ENCODE measurements at places on chromosomes 1 and 21.
A peak's percentile ranks its signal among the peaks of the same experiment; 100 is the strongest.

DNA sequence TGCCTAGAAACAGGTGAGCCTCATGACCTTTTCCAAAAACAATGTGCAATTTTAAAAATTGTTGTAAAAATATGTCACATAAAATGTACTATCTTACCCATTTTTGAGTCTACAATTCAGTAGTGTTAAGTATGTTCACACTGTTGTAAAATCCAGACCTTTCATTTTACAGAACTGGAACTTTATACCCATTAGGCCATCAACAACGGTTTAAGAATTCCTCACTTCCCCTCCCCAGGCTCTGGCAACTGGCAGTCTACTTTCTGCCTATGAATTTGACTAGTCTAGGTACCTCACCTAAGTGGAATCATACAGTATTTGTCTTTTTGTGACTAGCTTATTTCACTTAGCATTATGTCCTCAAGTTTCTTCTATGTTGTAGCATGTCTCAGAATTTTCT is 8.6 kb downstream of the CTSE start:
- no peak for DNase-seq

DNA sequence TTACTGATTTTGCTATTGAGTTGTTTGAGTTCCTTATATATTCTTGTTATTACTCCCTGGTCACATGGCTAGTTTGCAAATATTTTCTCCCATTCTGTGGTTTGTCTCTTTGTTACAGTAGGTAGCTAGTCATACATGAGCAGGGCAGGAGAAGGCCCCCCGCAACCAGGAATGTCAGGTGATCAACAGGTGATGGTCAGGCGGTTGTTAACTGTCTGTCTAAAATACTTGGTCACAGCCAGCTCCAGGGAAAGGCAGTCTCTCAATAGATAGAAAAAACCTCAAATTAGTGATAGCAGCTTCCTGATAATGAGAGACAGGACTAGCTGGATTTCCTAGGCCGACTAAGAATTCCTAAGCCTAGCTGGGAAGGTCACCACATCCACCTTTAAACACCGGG is 217.9 kb downstream of the RHOU start:
- DNase-seq = no peak

DNA sequence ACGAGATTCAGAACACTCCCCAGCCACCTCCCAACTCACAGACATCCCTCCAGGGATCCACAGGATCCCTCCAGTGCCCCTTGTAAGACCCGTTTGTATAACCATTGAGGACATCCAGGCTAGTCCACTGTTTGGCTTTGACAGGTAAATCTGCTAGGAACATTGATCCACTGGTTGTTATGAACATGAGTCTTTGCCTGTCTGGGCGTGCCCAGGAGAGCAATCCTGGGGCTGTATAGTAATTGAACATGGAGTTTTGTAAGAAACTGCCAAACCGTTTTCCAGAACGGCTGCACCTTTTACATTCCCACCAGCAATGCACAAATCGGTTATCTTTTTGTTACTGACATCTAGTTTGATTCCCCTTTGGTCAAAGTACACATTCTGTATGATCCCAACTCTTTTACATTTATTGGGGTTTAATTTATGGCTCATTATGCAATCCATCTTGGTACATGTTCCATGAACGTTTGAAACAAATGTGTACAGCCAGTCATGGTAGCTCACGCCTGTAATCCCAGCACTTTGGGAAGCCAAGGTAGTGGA is 88.7 kb downstream of the WDR4 start:
- DNase-seq = no peak

DNA sequence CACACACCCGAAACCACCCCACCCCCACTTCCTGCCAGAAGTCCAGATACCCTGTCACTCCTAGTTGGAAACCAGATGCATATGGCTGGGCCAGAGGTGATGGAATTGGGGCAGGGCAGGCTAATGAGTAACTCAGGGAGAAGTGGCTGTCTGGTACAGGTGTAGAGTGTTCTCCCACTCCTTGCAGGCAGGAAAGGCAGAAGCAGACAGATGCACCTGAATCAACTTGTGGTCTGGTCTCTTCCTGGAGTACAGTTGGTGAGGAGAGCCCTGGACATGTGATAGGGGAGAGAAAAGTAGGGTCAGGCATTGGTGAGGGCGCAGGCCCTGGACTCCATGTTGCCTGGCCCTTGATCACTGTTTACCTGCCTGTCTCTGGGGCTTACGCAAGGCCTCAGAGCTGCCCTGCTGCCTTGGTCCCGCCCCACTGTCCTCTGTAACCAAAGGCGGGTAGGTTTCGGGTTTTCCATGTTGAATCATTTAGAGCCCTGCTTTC is 2.5 kb downstream of the CGN start:
- no peak for DNase-seq

DNA sequence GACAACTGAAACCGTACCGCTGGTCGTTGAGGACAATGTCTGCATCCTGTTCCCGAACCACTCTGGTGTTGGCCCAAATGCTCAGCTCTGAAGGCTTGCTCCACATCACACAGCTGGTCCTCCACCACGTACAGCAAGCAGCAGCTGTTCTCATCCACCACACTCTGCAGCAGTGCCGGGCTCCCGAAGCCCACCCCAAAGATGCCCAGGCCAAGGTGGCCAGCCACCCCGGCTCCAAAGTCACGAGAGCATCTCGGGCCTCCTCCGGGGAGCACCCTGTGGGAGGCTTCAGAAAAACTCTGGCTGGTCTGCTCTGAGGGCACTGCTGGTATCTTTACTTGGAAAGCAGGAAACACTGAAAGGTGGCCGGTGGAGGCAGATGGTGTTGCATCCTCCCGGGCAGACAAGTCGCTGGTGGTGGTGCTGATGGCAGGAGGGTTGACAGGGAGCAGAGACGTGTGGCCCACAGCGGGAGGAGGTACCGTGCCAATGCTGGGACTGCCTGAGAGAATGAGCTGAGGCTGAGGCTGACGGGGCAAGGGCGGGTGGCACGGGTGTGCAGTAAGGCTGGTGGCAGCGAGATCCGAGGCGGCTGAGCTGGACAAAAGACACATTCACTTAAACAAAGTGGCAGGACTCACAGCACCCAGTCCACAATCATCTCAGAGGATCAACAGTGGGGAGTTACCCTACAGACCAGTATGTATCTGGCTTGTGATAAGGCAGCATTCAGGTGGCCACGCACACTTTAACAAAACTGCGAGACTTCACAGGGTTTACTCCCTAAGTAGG is 6.5 kb upstream of the CCDC27 start:
- DNase-seq = no peak

DNA sequence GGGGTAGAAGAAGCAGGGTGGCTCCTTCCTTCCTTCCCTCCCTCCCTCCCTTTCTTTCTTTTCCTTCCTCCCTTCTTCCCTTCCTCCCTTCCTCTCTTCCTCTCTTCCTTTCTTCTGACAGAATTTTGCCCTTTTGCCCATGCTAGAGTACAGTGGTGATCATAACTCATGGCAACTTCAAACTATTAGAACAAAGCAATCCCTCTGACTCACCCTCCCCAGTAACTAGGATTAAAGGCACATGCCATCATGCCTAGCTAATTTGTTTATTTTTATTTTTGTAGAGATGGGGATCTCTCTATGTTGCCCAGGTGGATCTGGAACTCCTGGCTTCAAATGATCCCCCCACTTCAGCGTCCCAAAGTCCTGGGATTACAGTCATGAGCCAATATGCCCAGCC is 10.0 kb upstream of the RPE65 start:
- no peak for DNase-seq

DNA sequence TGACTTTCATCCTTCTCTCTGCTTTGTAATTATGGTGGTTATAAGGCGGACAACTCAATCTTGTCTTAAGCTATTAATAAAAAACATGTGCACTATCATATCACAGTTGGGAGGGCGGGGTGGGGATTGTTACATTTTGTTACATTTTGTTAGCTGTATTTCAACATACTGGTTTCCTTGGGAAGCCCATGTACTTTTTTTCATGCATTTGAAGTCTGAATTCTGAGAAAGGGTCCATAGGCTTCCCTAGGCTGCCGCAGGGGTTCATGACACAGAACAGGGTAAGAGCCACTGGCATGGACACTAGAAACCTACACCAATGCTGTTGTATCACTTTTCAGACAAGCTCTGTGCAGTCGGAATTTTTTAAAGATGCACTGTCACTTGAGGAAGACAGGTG is 178.8 kb downstream of the ETS2 start:
- no peak for DNase-seq

GRCh38 chr1:12001249-12001917 is 17.9 kb upstream of the MIIP start:
- no peak for DNase-seq

DNA sequence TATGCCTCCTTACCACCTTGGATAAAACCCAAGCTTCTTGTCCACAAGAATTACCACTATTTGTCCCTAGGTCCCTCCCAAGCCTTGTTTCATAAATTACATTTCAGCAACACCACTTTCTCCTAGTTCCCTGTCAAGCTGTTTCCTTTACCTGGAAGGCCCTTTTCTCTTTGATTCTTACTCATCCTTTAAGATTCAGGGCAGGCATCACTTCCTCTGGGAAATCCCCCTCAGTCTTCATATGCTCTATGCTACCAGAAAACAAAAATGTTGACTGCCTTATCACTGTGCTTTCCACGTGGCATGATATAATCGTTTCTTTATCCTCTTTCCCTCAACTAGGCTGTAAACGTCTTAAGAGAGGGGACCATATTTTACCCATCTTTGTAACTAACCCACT is 102.7 kb downstream of the LYST start:
- no peak for DNase-seq

- peak; percentile 7 for DNase-seq
Observed at GRCh38 chr1:197798492-197798891, 23.2 kb upstream of the DENND1B start.

DNA sequence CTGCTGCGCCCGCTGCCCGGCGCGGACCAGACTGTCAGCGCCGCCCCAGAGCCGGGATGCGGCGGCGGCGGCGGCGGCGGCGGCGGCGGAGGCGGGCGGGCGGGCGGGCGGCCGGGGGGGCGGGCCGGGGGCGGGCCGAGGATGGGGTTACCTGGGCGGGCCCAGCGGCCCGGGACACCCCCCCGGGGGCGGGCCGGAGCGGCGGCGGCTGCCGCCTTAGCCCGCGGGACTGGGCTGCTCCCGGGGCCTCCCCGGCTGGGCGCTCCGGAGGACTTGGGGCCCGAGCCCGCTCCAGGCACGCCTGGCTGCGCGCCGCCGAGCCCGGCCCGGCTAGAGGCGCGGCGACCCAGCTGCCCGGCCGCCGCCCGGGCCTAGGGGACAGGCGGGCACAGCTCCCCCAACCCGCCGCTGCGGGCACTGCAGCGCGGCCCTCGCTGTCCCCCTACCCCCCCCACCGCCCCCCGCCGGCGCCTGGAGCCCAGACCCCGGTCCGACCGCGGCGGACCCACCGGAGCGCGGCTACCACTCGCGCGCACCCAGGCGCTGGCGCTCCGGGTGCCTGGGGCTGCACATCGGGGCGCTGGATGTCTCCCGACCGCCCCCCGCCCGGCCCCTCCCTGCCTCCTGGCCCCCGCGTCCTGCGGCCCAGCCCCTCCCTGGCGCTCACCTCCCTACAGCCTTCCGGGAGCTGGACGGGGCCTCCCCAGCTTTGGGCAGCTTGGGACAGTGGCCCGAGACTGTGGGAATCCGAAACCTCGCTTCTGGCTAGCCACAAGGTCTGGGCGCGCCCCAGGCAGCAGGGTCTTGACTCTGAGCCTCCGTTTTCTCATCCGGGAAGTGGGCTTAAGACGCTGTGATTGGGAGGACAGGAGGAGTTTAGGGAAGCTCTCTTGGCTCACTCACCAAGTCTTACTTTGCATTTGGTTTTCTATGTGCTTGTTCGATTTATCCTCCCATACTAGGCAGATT is at the start of gene WNT4:
WNT4 (minus strand) TSS at position 33 of the 969 bp plus-strand sequence. CDS start 175 bp downstream, outside the sequence.
- no peak for DNase-seq

DNA sequence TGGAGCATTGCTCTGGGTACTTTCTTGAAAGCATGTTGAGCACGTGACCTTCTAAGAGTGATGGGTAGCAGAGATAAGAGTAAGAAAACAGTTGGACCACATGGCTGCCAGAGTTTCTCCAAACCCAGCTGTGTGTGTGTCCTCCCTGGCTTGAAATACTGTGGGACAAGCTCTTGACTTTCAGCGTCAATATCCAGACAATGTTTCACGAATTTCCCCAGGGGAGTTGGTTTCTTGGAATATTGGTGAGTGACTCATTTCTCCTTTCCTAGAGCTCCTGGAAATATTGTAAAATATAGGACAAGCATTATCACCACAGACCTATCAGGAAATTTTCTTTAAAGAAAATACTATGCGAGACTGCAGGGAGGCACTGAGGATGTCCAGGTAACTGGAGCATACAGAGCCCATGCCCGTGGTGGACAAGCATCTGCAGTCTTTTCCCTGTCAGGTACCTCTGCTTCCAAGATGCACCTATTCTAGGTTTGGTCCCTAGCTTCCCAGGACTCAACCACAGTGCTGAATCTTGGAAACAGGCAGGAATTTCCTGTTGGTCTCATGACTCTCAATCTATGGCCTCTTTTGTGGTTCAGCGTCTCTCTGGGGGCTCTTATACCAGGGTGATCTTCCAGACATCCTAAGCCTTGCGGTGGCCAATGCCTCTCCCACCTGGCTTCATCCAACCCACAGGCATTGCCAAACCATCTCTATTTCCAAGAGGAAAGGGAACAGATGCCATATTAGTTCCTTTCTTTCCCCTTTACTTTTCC is 67.4 kb downstream of the KCNJ6 start:
- no peak for DNase-seq

DNA sequence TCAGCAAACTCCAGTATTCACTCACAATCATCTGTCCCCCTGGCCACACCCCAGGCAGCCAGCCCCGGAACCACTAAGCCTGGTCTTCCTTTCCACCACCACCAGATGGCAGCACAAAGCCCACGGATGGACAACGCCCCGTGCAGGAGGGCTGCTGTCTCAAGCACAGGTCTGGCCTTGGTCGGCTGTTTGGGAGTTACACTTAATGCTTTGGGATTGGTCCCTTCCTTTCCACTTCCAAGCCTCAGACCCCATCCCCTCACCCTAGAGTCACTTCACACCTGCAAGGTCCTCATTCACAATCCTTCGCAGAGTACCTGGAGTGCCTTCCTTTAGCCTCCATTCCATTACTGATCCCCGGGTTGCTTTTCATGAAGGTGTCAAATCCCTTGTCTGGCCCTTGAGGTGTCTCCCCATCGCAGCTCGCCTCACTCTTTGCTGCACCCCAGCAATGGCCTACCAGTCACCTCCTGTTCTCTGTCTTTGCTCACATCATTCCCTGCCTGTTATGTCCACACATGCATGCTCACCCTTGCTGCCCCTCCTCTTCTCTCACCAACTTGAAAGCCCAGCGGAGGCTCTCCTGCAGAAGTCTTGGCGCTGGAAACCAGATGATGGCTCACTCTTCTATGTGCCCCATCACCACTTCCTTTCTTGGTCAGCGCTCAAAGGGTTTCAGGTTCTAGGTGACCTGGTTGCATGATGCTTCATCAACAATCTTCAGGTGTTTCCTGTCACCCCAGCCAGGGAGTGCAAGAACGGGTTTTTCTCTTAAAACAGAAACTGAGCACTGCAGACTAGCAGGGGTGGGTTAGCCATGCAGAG is 24.9 kb upstream of the KCNA2 start:
- DNase-seq = no peak

- no peak for DNase-seq
Observed at GRCh38 chr1:115373305-115373704, 35.3 kb upstream of the NGF start.

GRCh38 chr1:235624721-235625333 is 24.8 kb downstream of the GNG4 start:
- no peak for DNase-seq

- no peak for DNase-seq
Observed at GRCh38 chr1:16249596-16250241, 12.7 kb upstream of the CPLANE2 start.
